ENCODE measurements at places on chromosomes 5 and 9.

DNA sequence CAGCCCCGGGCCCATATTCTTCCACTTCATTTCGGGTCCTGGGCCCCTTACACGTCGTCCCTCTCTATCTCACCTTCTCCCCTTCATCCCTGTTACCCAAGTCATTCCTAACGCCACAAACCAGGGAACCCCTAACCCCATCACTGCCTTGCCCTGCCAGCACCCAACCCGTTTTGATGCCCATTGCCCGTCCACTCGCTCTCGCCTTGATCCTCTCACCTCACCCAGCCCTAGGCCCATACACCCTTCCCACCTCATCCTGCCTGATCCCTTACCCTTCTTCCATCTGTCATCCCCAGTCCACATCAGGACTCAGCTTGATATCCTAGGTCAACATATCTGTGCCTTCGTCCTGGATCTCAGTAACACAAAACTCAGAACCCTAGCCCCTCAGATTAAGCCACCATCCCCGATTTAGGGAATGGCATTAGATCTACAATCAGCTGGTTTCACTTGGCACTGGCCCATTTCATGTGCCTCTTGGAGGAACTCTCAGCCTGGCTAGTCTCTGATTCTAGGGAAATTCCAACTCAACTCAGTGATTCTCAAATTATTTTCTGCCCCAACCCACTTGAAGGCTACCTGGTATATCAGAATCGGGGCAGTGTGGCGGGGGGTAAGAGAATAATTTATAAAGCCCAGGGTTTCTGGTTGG is 489 bp downstream of the CHMP5 start:
- no peak for DNase-seq

GRCh38 chr5:175712681-175713085 is 54.8 kb downstream of the HRH2 start:
- no peak for DNase-seq

GRCh38 chr5:14748180-14748900 is 83.8 kb downstream of the OTULIN start:
- DNase-seq: no peak

GRCh38 chr5:107869438-107870115 is 198.8 kb upstream of the EFNA5 start:
- DNase-seq: no peak

DNA sequence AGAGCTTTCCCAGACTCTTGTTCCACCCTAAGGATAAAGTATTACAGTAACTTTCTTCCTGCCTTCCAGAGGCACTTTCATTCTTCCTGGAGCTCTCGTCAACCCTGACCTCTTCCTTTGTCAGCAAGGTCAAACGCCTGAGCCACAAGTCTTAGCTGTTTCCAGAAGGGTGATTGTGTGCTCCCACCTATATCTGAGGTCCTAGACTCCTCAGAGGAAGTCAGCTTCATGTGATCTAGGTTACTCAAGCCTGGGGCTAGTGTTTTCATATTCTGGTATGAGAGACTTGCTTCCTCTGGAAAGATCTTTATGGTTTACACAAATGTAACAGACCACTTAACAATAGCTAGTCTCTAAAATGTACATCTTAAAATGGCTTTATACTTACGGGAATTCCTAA is 5.4 kb upstream of the FAM120A start:
- DNase-seq: no peak

GRCh38 chr9:77898864-77899263 is 132.7 kb downstream of the GNAQ start:
- DNase-seq: no peak

DNA sequence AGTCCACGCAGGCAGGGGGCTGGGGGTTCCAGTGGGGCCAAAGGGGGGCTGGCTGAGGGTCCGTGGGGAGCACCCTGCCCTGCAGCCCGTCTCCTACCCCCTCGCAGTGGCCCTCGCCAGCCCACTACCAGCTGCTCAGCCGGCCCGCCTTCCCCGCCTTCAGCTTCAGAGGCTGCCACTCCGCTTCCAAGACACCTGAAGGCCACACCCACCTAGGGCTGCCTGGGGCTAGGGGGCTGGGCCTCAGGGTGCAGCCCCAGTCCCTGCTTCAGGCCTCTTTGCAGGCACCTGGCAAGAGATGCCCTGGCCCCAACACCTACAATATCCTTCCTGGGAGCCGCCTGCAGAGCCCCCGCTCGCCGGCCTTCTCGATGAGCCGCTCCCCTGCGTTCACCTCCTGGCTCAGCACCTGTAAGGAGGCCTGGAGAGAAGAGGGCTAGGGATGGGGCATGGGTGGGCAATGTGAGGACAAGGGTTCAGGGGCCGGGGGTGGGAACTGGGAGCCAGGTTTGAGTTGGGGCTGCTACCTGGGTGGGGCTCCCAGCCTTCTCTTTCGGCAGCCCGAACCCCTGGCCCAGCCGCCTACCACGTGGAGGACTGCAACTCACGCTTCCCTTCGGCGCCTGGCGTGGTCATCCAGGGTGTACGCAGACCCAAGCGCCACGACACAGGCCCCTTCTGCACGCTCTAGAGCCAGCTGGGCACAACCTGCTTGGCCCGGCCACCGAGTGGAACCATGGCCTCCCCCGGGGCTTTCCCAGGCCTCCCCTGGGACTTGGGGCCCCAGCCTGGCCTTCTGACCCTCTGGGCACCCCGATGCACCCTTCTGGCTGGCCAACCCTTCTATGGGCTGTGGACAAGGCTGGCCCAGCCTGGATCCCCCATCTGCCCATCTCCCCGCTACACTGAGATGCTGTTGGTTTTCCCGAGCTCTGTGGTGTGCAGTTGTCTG is 1.7 kb downstream of the STPG3 start:
- DNase-seq: no peak

GRCh38 chr5:131825404-131826013 is 28.7 kb upstream of the FNIP1 start:
- no peak for DNase-seq

GRCh38 chr9:84845956-84846900 is 176.7 kb downstream of the NTRK2 start:
- no peak for DNase-seq

- no peak for DNase-seq
Measured at GRCh38 chr5:53453898-53454718, 26.3 kb upstream of the FST start.

- DNase-seq: peak; percentile 78
Measured at GRCh38 chr9:98790842-98791607, 5.3 kb downstream of the ANKS6 start.

GRCh38 chr5:154647114-154647760 is 107.9 kb upstream of the LARP1 start:
- peak; percentile 35 for DNase-seq

DNA sequence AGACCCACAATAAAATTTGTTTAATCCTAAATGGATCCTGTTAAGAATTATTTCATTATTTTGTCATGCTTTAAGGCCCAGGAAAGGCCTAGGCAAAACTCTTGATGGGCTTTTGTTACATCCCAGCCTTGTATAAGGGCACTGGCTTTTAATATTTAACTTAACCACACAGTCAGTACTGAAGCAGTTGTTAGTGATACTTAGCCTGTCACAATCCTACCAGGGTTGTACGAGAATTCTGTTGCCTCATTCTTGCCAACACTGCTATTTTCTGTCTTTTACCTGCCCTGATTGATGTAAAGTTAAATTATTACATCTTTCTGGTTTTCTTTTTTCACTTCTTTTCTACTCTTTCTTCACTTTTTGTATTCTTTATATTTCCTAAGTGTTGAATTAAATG is 10.9 kb downstream of the ZNF169 start:
- no peak for DNase-seq

GRCh38 chr9:133581513-133582343 is 27.5 kb downstream of the FAM163B start:
- no peak for DNase-seq

- no peak for DNase-seq
Measured at GRCh38 chr9:98523231-98523901, 185.4 kb downstream of the GABBR2 start.

- no peak for DNase-seq
Measured at GRCh38 chr9:69486498-69486897, 161.5 kb downstream of the ENTREP1 start.
